ENCODE measurements at places on chromosomes 1 and 21.

GRCh38 chr1:204746838-204747442 lies 61.4 kb upstream of the LRRN2 start:
- peak; percentile 50 for DNase-seq

DNA sequence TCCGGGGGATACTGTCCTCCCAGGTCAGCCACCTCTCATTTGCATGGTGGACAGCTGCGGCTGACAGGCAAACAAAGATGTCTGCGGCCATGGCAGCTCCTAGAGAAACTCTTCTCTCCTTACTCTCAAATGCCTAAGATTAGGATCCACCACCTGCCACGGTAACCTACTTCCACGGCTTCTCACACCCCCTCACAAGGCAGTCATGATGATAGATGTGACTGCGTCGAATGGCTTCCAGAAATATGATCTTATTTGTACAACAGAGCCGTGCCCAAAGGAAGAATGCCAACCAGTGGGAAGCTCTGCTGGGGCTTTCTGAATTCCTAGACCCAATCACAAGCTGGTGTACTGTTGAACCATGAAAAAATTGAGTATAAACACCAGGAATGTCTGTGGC lies 73.4 kb downstream of the BACE2 start:
- DNase-seq, result no peak

- no peak for DNase-seq
These were observed at the start of gene SELENBP1 for GRCh38 chr1:151372058-151372934. TSS of gene SELENBP1 (minus strand) at chr1:151372705. CDS start at chr1:151372641, 64 bp downstream.

DNA sequence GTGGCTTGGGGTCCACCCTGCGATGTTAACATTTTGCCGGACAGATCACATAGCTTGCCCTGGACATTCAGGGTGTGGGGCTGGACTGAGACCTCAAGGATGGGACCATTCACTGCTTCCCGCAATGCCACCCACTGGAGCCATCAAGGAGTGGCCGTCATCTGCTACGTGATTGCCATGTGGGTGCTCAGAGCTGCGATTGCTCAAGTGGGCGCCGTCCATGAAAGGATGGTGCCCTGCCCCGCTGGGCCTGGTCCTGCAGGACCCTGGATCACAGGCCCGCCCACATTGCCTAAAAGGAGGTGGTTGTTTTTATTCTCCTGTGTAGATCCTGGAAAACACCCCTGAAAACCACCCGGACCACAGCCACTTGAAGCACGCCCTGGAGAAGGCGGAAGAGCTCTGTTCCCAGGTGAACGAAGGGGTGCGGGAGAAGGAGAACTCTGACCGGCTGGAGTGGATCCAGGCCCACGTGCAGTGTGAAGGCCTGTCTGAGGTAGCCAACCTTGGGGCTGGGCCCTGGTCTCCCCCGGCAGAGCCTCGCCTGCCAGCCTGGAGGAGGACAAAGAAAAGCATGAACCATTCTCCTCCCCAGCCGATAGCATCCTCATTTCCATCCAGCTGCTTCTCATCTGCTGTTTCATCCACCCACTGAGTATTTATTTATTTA lies 40.4 kb downstream of the ATP5PO start:
- no peak for DNase-seq

DNA sequence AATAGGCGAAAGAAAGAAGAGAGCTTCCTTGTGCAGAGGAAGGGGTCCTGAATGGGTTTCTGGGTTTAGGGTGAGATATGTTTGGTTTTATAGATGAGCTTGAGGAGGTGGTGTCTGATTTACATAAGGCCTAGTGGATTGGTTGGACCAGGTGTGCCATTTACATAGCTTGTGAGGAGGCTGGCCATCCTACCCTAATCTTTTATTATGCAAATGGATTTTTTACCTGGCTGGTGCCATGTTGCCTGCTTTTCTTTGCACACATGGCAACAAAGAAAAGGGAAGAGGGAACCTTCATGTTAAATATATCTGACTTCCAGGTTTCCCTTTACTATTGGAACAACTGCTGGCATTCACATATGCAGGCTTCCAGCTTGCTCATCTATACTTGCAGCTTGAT lies 585.3 kb downstream of the PTPRU start:
- no peak for DNase-seq

DNA sequence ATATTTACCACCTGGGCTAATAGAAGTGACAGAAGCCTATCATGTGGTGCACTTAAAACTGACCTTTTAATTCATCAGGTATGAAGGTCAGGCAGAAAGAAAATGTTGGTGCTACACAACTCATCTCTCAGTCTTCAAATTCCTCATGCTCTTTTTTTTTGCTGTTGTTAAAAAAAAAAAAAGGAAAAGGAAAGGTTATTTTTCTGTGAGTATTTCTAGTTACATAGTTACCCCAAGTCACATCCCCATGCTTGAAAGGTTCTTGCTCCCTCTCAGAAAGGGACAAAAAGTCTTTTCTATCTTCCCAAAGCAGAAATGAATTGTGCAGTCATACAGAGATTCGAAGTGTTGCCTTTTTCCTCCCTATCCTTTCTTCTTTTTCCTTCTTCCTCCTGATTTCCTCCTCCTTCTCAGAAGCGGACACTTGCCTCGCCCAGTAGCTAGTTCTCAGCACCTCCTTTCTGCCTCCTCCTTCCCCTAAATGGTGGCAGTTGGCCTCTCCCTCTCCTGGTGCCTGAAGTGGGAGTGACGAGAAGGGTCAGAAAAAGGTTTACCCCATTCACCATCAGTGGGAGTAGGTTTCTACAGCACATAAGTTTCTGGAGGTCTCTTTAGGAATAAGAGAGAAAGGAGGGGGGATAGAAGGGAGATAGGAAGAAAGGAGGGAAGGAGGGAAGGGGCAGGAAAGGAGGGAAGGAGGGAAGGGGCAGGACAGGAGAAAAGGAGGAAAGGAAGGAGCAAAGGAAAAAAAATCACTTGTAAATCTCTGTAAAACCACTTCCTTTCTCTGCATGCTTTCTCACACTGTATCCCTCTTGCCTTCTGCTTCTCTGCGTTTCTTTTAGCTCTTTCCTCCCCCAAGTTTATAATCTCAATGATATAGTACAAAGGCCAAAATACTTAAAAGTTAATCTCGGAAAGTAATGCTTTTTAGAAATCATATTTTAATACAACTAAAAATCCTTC lies 20.4 kb upstream of the C1orf105 start:
- no peak for DNase-seq

DNA sequence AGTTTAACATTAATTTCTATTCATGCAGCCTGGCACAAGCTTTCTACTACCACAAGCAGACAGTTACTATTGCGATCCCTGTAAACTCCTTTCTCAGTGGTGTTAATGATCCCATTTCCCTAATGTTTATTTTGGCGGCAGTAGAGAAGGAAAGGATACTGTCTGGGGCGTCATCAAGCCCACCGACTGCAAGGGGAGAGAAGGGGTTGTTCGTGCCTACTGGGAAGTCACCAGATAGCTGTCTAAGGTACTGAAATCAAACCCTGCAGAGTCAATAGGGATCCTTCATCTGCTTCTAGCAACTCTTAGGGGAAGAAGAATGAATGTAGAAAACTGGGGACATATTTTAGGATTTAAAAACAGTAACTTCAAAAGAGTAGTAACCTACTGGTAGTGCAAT lies 95.2 kb upstream of the ADAR start:
- DNase-seq, result no peak

- no peak for DNase-seq
These were observed 119.9 kb downstream of the KCNJ15 start for GRCh38 chr21:38376693-38377092.

GRCh38 chr1:15756143-15757015 lies 2.2 kb upstream of the FBLIM1 start:
- peak; percentile 11 for DNase-seq

GRCh38 chr1:165824269-165824643 lies 3.2 kb upstream of the UCK2 start:
- no peak for DNase-seq

- DNase-seq, result no peak
These were observed 413.8 kb upstream of the NFIA start for GRCh38 chr1:60668585-60668984.

GRCh38 chr1:151939779-151940178 lies 30.5 kb upstream of the THEM4 start:
- no peak for DNase-seq

DNA sequence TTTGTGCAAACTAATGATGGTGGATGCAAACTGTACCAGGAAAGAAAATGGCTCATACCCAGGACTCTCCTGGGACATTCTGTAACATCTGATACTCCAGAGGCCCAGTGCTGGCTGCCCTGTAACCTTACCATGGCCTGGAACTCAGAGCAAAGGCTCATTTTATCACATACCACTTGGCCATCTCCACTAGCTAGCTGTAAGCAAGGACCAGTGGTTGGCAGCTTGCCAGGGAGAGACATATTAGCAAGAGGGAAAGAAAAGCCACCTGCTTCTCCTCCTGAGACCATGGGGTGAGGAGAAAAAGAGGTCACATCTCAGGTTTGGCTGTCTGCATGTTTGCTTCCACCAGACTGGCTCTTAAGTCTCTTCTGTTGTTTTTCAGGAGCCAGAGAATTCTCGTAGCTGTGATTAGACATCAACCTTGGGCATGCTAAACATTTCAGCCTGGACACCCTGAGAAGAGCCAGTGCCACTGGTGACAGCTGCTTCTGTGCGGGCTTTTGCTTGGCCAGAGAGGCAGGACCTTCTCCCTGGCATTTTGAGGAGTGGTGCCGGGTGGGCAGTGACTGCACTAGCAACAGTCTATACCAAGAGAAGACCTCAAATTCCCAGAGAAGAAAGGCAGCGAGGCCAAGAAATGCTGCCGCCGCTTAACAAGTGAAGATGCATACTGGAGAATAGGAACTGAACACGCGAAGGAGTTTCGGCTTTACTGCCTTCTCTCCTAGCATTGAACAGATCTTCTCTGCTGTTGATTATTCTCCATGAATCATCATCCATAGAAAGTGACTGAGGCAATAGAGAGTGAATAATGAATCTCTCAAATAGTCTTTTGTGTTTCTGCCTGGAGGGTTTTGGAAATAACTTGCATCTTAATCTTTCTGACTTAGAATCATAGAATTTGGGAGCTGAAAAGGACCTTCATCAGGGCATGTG lies 6.7 kb upstream of the INKA2 start:
- no peak for DNase-seq
